Upper lobe of right lung (tissue), 1 donor: ENCODE measurements at places on chromosomes 4 and X.

DNA sequence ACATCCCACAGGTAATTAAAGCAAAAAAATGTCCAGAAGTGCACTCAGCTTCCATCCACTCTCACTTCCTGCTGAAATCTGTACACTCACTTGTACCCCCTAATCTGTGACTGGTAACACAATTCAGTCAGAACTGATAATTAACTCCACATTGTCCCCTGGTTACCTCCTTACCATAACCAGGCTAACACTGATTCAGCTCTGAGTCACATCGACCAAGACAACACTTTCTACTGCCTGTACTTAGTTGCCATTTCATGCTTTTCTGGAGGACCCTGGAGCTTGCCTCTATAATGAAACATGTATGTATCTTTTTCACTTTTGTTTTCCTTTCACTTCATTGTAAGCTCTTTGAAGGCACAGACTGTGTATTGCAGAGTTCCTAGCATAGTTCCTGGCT, 130.9 kb upstream of the GABRG1 start:
- no peak for DNase-seq

GRCh38 chrX:136731207-136731782, 49.4 kb downstream of the ARHGEF6 start:
- DNase-seq, result no peak

DNA sequence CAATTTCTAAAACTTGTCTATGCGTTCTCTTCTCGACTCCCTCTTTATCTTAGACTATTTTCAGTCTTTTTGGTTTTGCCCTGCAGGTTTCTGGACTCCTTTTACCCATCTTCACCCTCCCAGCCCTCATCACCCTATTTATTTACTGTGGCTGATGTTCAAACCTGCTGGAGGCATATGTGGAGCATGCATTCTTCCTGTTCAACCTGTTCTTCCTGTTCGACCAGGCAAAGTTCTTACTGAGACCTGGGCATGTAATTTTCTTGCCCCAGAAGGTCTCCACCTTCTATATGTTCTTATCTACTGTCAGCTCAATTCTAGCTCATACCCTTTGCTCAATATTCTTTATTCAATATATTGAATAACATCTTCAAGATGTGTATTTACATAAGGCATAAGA, 69.4 kb upstream of the AGA start:
- DNase-seq, result no peak

GRCh38 chr4:91198951-91199350, 1071.8 kb downstream of the CCSER1 start:
- DNase-seq, result no peak

DNA sequence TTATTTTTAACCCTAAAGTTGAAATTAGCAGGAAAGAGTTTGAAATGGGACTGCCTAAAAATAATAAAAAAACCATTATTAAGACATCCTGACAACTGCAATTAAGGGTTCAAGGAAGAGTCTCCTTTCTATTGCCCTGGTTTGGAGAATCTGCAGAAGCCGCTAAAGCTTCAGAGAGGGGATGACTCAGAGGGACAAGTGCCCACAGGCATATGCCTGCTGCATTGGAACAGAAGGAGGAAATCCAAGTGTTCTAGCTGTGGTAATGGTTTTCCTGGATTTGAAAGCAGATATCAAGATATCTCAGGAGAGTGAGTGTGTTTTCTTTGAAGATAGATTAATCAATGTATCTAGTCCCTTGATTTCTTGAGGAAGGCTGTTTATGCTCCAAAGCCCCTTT, 235.1 kb upstream of the TAPT1 start:
- DNase-seq, result no peak
